Spleen (tissue), 13 donors: ENCODE measurements at places on chromosomes 12 and 14. TPM values are rescaled to one million over a fixed set of nuclear protein-coding genes. Genes with fewer than 3 reads are reported as not detected.

Gene CYP27B1
- total RNA-seq = 0.47 TPM

Gene WNT5B
- total RNA-seq = 3.9 TPM

Gene RFX4
- total RNA-seq = not detected

Gene GRIP1
- 7.9 TPM for total RNA-seq

Gene PPP1R36
- not detected for total RNA-seq

Gene ACOT6
- total RNA-seq = not detected

Gene PTPRO
- 6.1 TPM for total RNA-seq

Gene RASSF9
- total RNA-seq = 3.1 TPM

Gene ANP32D
- not detected for total RNA-seq

Gene GYS2
- total RNA-seq = not detected

Gene KRT78
- total RNA-seq = not detected

Gene PPP2R3C
- total RNA-seq = 37.2 TPM

Gene MMP19
- total RNA-seq = 67.5 TPM

Gene RNU4-1
- total RNA-seq = not detected

Gene CAPS2
- 16.6 TPM for total RNA-seq

GRCh38 chr12:27002141-27002540 is 12.0 kb downstream of the TM7SF3 start:
- no peaks in the 10 kb centered on the region for H3K27me3 ChIP-seq
- peak overlapping the region; percentile 5 for H3K27ac ChIP-seq
- DNase-seq = no peak
- peaks cover 41% of the 10 kb centered on the region for H3K36me3 ChIP-seq
- peaks cover 6% of the 10 kb centered on the region for H3K4me1 ChIP-seq

- no peaks in the 10 kb centered on the region for H3K36me3 ChIP-seq
- no peaks in the 10 kb centered on the region for H3K27me3 ChIP-seq
- H3K4me1 ChIP-seq = no peaks in the 10 kb centered on the region
- no peak overlapping the region for H3K4me3 ChIP-seq
These were observed 185.2 kb upstream of the RTL1 start for GRCh38 chr14:101088714-101089113.

- H3K27me3 ChIP-seq = no peaks in the 10 kb centered on the region
- no peak overlapping the region for H3K4me3 ChIP-seq
- H3K4me1 ChIP-seq = peaks cover 9% of the 10 kb centered on the region
- peak; percentile 2 for DNase-seq
- no peak overlapping the region for H3K27ac ChIP-seq
- no peaks in the 10 kb centered on the region for H3K36me3 ChIP-seq
These were observed 27.7 kb upstream of the TMED10 start for GRCh38 chr14:75204116-75204515.

GRCh38 chr14:74685056-74685455 is 27.8 kb downstream of the AREL1 start:
- H3K36me3 ChIP-seq = peaks cover 100% of the 10 kb centered on the region
- peak overlapping the region; percentile 81 for H3K27ac ChIP-seq
- H3K4me3 ChIP-seq = no peak overlapping the region
- peaks cover 38% of the 10 kb centered on the region for H3K4me1 ChIP-seq
- no peak for DNase-seq

DNA sequence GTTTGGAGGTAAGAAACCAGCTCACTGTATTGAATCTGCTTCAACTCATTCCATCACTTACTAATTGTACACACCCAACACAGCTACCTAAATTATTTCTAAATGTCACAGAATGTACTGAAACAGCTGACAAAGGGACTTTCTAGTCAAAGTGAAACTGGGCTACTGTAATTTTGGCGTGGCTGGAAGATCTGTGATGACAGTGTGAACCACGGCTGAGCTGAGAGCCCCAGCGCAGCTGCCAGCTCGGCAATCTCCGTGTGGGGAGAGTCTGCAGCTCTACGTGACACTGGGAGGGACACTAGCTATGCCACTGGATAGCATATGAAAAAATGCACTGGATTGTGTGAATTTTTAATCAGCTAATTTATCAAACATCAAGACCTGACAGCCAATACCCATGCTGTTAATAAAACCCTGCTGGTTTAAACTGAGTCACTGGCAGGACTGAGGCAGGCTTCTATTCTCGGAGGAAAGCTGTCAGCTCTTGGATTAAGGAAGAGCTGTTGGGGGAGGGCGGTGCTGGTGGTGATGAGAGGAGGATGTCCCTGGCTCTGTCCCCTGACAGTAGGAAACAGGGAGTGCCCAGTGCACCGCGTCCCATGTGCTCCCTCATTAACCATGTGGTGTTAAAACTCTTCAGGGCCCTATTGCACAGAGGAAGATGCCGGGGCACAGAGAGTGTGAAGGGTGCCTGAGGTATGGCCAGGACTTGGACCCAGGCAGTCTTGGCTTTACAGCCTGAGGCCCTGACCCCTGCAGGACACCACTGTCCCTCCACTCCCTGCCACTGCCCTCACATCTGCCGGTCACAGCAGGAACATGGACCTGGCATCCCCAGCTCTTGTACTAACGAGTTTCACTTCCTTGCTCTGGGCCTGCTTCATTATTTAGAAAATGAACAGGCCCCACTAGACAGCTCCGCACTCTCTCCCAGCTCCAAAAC is 13.3 kb downstream of the SLC15A4 start:
- no peaks in the 10 kb centered on the region for H3K27me3 ChIP-seq
- H3K4me3 ChIP-seq = no peak overlapping the region
- H3K36me3 ChIP-seq = peaks cover 77% of the 10 kb centered on the region
- peak overlapping the region; percentile 67 for H3K27ac ChIP-seq
- no peak for DNase-seq

DNA sequence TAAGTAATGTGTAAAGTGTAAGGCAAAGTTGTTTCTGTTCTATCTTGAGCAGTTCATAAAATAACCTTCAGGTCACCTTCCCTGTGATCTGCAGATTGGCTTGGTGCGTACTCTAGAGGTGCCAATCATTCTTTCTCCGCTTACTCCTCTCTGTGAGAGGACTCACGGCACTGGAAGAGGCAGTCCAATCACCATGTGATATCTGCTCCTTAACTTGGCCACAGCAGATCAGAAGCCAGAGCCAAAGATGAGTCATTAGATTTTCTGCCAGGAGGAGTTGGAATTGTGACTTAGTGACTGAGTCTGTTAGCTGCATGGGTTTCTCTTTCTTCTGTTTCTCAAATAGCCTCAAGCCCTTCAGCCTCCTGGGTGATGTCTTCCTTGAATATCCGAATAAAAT is 165.5 kb downstream of the SLC41A2 start:
- H3K27me3 ChIP-seq = no peaks in the 10 kb centered on the region
- no peak overlapping the region for H3K27ac ChIP-seq
- H3K4me1 ChIP-seq = peaks cover 6% of the 10 kb centered on the region
- no peak overlapping the region for H3K4me3 ChIP-seq
- DNase-seq = no peak

- no peak for DNase-seq
- H3K4me3 ChIP-seq = no peak overlapping the region
These were observed 6.7 kb downstream of the PSEN1 start for GRCh38 chr14:73143003-73143402.

GRCh38 chr12:70427611-70428010 is 61.5 kb downstream of the KCNMB4 start:
- no peak overlapping the region for H3K4me3 ChIP-seq
- H3K27ac ChIP-seq = no peak overlapping the region
- H3K4me1 ChIP-seq = no peaks in the 10 kb centered on the region

DNA sequence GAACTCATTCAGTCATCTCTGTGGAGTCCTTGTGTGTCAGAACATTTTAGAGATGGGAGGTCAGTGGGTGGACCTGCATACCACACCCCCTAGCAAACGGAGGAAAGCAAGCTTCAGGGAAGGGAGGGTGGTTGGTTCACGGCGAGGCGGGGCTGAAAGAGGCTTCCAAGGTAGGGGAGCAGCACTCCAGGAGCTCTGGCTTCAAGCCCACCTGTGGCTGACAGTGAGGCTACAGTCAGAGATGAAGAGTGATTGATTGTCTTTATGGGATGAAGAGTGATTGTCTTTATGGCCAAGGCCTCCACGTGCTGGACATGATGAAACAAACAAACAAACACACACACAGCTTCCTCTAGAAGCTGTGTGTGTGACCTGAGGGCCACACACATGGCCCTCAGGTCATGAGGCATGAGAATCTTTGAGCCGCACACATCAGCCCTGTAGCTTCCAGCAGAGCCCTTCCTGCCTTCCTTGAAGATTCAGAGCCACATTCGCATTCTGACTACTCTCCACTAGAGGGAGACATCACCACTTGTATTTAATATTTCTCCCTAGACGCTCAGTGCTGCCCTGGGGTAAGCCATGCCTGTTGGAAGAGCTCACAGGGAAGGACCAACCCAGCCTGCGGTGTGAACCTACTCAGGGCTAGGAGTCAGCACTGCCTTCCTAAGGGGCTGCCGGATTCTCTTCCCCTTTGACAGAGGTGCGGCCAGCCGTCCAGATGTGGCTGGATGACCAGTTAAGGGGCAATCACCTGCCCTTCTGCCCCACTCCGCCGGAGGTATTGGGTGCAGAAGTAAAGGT is 54.4 kb upstream of the KCNA1 start:
- no peak for DNase-seq
- H3K27ac ChIP-seq = no peak overlapping the region
- H3K27me3 ChIP-seq = peaks cover 13% of the 10 kb centered on the region
- H3K4me1 ChIP-seq = peaks cover 21% of the 10 kb centered on the region
- H3K4me3 ChIP-seq = no peak overlapping the region
- no peaks in the 10 kb centered on the region for H3K36me3 ChIP-seq

- peak; percentile 75 for DNase-seq
- no peaks in the 10 kb centered on the region for H3K36me3 ChIP-seq
- no peak overlapping the region for H3K27ac ChIP-seq
- H3K27me3 ChIP-seq = no peaks in the 10 kb centered on the region
These were observed 12.5 kb downstream of the EGLN3 start for GRCh38 chr14:33938131-33938949.

DNA sequence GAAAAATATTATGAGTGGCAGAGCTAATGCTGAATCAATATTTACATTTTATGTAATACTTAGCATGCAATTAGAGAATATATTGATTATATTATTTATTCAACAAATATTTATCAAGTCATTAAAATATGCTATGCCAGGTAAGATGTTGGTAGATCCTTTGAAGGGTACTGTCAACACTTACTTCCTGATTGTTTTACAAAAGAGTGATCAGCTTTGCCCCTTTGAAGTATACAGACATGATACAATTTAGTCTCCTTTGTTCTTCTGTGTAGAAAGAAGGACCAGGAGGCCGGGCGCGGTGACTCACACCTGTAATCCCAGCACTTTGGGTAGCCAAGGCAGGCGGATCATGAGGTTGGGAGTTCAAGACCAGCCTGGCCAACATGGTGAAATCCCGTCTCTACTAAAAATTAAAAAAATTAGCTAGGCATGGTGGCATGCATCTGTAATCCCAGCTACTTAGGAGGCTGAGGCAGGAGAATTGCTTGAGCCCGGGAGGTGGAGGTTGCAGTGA is 73.9 kb upstream of the IFNG-AS1 start:
- no peaks in the 10 kb centered on the region for H3K27me3 ChIP-seq
- peaks cover 7% of the 10 kb centered on the region for H3K4me1 ChIP-seq
- H3K4me3 ChIP-seq = no peak overlapping the region
- H3K27ac ChIP-seq = no peak overlapping the region
- no peaks in the 10 kb centered on the region for H3K36me3 ChIP-seq

GRCh38 chr12:20415028-20415427 is 46.7 kb downstream of the PDE3A start:
- no peak for DNase-seq
- H3K27ac ChIP-seq = no peak overlapping the region
- no peaks in the 10 kb centered on the region for H3K36me3 ChIP-seq

DNA sequence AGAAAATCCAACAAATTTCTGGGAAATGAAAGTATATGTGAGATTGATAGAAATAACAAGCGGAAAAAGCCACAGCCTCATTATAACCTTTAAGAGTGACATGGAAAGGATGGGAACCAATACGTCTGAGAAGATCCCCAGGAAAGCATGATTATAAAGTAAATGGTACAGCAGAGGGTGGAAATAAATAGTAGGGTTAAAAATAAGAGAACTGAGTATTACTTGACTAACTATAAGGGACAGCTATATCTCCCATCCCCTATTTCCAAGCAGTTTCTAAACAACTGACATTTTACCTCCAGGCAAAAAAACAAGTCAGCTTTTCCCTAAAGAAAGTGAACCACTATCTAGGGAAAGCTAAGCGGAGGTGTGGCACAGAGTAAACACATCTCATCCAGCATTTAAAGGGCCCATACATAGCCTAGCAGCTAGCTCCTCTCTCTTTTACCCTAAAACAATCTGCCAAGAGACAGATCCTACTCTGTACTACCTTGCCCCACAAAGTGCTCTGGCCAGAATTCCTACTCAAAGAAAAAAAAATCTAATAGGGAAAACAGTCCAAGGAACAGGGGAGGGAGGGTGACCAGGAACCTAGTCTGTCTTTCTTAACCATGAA is 11.2 kb downstream of the OSBPL8 start:
- no peak for DNase-seq
- H3K4me3 ChIP-seq = no peak overlapping the region
- no peaks in the 10 kb centered on the region for H3K27me3 ChIP-seq
- no peak overlapping the region for H3K27ac ChIP-seq

DNA sequence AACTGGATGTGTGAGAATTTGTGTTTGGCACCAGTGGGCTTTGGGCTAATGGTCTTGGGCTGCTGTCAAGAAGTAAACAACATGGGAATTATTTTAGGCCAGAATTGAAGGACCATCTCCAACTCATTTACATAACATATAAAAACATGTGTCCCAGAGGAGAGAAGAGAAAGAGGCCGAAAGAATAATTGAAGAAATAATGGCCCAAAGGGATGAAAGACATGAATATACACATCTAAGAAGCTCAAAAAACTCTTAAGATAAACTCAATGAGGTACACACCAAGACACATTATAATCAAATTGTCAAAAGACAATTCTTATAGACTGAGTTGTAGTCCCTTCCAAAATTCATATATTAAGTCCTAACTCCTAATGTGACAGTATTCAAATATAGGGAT is 56.1 kb upstream of the SCAF11 start:
- no peaks in the 10 kb centered on the region for H3K36me3 ChIP-seq
- H3K4me3 ChIP-seq = no peak overlapping the region
- no peak overlapping the region for H3K27ac ChIP-seq
- H3K4me1 ChIP-seq = no peaks in the 10 kb centered on the region

- H3K36me3 ChIP-seq = no peaks in the 10 kb centered on the region
- no peaks in the 10 kb centered on the region for H3K27me3 ChIP-seq
- H3K4me3 ChIP-seq = no peak overlapping the region
- H3K27ac ChIP-seq = no peak overlapping the region
These were observed 46.1 kb downstream of the DIO2 start for GRCh38 chr14:80164991-80165721.
